ENCODE measurements at places on chromosomes 6 and 20.

DNA sequence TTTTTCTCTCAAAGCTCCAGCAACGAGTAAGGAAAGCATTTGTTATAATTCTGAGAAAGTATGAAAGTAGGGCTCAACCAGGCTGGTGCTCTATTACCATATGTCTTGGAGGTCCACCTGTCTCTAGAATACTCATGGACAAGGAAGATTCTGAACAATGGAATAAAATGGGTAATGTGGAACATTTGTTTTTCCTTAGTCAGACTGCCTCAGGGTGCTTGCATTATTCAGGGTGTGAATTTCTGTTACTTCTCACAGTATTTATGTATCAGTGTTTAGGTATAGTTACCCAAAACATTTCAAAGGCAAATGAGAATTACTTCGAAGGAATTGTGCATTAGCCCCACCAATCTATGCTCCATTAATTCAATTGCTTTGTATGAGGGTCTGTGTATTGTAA, 586.2 kb upstream of the CITED2 start:
- no peak for DNase-seq

GRCh38 chr6:71766146-71766760, 120.1 kb upstream of the RIMS1 start:
- no peak for DNase-seq

GRCh38 chr6:12298017-12298978, 8.1 kb downstream of the EDN1 start:
- no peak for DNase-seq

DNA sequence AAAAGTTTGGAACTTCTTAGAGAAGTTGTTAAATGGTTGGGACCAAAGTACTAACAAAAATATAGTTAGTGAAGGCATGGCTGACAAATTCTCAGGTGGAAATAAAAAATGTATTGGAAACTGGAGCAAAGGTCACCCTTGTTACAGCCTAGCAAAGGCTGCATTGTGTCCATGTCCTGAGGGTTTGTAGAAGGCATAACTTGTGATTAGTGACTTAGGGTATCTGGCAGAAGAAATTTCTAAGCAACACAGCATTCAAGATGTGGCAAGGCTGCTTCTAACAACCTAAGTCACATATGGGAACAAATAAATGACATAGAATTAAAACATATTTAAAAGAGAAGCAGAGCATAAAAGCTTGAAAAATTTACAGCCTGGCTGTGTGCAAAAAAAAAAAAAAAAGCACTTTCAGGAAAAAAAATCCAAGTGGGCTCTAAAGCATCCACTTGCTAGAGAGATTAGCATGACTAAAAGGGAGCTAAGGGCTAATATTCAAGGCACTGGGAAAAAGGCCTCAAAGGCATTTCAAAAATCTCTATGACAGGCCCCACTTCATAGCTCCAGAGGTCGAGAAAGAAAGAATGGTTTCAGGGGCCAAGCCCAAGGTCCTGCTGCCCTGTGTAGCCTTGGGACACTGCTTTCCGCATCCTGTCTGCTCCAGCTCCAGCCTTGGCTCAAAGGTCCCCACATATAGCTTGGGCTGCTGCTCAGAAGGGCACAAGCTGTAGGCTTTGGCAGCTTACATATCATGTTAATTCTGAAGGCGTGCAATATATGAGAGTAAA, 453.2 kb upstream of the PTCHD4 start:
- no peak for DNase-seq

DNA sequence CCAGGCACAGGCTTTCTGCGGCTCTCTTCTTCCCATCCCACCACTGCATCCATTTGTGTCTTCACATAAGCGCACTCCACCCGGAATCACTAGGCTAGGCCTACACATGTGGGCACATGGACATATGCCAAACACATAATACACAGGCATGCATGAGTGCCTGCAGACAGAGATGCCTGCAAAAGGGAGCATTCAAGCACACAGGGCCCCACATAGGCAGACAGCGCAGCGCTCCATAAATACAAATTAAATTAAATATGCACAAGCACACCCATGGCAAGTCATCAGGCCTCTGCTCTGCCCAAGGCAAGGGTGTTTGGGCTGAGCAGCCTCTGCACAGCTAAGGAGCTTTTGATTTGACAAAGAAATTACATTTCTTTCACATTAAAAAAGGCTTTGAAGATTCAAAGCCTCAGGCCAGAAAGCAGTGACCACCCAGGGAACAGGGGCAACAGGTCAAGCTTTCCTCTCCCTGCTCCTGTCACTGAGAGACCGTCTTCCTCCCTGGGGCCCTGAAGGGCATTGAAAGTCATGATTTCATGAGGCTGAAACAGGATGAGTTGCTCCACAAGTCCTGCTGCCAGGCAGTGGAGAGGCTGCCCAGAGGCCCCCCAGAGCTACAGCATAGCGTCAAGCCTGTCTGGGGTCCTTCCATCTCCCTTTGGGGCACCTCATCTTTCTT, 134.2 kb upstream of the LRFN2 start:
- no peak for DNase-seq

DNA sequence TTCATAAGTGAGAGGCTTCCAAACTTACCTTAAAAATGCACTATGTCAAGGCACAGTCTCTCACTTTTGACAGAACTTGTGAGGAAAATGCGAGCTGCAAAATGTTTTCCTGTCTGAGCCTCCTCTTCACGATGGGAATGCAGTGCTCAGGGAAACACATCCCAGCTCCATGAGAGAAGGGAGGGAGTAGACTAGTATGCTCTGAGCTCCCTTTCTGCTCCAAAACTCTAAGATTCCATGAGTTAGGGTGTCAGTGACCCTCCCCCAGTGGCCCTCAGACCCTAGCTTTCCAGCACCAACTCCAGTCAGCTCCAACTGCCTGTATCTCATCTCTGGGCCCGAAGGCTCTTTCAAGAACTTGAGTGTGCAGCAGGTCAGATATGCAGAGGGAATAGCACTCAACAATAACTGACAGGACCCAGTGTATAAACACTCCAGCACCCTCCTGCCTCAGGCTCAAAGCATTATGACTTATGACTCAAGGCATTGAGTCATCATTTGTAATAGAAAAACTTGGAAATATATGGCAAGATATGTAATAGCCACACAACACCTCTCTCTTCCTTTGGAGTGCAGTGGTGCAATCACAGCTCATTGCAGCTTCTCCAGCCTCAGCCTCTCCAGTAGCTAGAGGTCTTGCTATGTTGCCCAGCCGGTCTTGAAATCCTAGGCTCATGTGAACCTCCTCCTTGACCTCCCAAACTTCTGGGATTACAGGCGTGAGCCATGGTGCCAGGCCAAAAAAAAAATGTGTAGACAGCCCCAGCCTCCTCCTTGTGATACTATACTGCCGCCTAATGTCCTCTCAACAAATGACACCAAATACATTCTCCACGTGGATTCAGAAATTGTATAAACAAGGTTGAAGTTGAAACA, 16.7 kb upstream of the ENTPD6 start:
- DNase-seq = peak; percentile 54

GRCh38 chr20:39076958-39077357, 114.8 kb downstream of the DHX35 start:
- DNase-seq = no peak

GRCh38 chr20:45044084-45044573, 56.8 kb downstream of the KCNS1 start:
- peak; percentile 74 for DNase-seq

DNA sequence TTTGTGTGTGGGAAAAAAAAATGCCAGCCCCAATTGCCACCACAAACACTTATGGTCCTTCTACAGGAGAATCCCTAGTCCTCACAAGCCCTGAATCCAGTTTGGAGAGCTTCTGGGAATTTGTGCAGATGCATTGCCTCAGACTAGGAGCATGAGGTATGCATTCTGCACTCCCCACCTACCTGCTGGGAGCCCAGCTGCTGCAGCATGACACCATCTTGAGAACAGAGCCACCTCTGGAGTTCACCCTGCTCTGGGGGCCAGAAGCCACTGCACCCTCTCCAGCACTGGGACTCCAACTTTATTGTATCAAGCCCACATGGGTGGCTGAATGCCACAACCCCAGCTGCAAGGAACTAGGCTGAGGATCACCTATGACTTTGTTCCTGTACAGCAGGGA, 568.5 kb upstream of the ID4 start:
- DNase-seq = no peak

- DNase-seq = no peak
These were observed 41.0 kb downstream of the TRAM2 start for GRCh38 chr6:52535711-52536423.

GRCh38 chr6:13094781-13095425, 233.4 kb downstream of the TBC1D7 start:
- no peak for DNase-seq

Data from CD4-positive, alpha-beta T cell treated with Interleukin-1 beta for 1 hour (primary cell).